T-cell (primary cell): ENCODE measurements at places on chromosomes 1 and 21.

DNA sequence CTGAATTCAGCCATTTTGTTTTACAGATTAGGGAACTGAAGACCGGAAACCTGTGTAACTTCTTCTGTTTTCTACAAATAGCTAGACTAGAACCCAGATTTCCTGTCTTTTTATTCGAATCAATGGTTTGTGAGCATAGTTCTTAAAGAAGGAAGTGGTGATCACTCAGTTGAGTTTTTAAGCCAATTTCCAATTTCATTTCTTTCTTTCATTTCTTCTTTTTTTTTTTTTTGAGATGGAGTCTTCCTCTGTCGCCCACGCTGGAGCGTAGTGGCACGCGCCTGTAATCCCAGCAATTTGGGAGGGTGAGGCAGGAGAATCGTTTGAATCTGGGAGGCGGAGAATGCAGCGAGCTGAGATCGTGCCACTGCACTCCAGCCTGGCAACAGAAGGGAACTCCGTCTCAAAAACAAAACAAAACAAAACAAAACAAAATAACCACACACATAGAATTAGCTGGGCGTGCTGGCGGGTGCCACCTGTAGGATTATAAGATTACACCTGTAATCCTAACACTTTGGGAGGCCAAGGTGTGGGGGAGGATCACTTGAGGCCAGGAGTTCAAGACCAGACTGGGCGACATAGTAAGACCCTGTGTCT is 3.0 kb upstream of the MDM4 start:
- DNase-seq: peak; percentile 55

DNA sequence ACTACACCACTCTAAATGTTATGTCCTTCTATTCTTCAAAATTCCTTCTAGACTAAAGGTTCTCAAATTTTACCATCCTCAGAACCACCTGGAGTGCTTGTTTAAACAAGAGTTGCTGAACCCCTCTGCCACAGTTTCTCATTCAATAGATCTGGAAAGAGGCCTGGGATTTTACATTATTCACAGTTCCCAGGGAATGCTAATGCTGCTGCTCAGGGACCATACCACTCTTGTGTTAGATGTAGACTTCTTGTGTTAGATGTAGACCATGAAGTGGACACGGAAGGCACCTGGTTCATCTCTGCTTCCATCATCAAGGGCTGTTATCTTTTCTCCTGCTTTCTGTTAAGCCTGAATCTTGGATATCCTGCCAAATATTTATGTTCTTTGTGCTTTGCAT is 31.3 kb upstream of the CCN1 start:
- no peak for DNase-seq

DNA sequence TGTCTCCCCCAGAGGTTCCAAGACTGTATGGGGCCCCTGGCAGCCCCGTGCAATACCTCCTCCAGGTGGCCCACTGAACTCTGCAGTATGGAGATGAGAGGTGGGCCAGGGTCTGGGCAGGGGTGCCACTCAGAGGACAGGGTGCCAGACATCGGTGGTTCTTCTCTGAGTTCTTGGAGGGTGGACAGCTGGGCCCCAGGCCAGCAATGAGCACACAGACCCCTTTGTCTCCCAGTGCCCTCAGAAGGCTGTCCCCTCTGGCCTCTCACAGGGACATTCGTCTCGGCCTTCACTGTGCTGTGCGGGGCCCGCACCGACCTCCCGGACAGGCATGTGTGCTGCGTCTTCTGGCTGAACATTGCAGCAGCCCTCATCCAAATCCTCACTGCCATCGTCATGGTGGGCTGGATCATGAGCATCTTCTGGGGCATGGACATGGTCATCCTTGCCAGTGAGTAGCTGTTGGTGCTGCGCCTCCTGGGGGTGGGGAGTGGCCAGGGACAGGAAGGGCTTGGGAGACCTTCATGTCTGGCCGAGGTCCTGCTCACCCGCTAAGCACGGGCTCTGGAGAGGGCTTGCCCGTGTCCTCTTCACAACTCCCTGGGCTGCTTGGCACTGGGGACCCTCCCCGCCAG is 48.1 kb downstream of the STUM start:
- no peak for DNase-seq

- no peak for DNase-seq
Observed at GRCh38 chr21:37244501-37245095, 22.5 kb downstream of the VPS26C start.

DNA sequence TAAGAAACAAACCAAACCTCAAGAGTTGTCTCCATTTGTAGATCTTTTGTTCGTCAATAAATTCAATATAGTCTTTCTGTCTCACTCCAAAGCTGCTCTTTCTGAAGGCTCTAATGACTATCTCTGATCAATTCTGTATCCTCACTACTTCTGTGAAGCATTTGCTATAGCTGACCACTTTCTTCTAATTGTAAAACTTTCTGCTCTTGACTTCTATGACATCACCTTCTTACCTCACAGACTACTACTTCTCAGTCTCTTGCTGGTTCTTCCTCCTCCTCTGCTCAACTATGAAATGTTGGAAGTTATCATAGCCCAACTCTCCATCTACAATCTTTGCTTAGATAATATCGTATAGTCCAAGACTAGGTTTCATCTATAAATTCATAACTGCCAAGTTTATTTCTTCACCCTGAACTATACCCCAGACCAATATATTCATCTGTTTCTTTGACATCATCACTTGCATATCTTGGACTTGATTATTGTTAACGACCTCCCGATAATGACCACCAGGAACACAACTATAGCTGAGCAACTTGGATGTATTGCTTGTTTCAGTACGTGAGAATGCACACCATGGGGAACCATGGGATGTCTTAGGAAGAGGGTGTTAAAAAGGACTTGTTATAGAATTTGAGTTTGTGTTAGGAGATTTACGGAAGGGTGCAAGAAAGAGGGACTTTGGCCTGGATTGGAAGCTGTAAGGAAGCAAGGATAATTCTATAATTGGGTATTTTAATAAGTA is 2.0 kb upstream of the CDC7 start:
- DNase-seq: no peak

GRCh38 chr21:39400173-39400572 is 45.4 kb downstream of the LCA5L start:
- DNase-seq: no peak

DNA sequence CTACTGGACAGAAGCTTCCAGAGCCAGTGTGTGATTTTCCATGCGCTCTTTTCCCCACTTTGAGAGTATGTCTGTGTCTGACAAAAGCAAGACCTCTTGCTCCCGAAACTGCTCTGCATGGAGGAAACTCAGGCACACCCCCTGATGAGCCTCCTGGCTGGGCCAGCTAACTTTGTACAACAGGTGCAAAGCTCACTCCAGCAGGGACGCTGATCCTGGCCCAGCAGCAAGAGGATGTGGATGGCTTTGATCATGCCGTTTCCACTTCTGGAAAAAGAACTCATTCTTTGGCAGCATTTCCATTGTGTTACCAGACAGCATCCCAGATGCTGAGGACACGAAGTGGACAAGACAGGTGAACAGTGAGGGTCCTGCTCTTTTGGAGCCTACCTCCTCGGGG is 103.1 kb downstream of the TLR5 start:
- DNase-seq: no peak

- no peak for DNase-seq
Observed at GRCh38 chr21:41786509-41786987, 19.7 kb upstream of the RIPK4 start.

DNA sequence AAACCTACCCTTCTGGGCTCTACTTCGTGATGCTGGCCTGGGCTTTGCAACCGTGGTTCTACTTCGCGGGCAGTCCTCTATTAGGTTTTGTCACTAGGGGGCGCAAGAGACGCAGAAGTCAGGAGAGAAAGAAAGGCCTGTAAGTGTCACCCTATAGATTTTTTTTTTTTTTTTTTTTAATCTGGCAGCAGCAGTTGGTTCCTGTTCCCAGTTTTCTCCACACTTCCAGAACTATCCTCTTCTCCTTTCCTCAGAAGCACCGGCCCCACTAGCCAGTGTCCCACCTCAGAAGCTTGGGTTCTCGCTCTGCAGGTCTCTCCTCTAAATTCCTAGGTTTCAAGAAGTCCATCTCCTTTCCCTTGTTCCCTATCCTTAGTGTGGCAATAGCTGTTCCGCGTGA is 9.1 kb upstream of the LCE2D start:
- peak; percentile 4 for DNase-seq

DNA sequence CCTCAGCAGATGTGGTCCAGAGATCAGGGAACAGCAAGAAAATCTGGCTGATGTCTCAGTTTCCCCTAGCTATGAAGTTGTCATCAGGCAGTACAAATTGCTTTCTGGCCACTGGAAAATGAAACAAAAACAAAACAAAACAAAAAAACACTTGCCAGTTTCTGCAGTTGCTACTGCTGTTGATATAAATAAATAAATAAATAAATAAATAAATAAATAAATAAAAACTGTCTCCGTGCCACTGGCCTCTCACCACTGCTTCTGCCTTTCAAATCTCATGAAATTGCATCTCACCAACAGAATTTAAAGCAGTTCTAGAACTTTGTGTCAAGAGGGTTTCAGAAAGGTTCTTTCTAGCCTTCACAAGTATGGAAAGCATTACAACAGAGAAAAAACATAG is 62.9 kb downstream of the C1orf87 start:
- DNase-seq: no peak

- no peak for DNase-seq
Observed at GRCh38 chr1:56627019-56627635, 18.0 kb upstream of the PRKAA2 start.
